ENCODE measurements at places on chromosomes 6 and 20.

- DNase-seq: no peak
Measured at GRCh38 chr20:46438156-46438750, 31.8 kb upstream of the ELMO2 start.

- no peak for DNase-seq
Measured at GRCh38 chr6:4603291-4603690, 172.9 kb upstream of the CDYL start.

GRCh38 chr6:146914489-146915483, 289.4 kb upstream of the STXBP5 start:
- DNase-seq: peak; percentile 32

DNA sequence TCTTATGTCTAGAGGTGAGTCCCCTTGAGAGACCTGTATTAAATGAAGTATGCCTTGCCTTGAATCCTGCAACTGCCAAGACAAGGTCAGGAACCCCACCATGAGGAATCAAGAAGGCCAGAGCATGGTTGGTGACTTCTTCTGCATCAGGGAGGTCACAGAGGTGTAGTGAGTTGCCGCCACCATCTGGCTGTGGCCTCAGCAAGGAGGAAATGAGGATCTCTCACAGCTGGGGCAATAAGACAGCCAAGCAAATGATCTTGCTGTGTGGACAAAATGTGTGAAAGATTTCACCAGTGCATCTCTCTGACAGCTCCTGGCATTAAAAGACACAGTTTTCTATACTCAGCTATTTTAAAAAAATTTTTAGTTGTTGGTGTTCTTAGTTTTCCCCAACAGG, 611.0 kb downstream of the DOK5 start:
- DNase-seq: no peak

GRCh38 chr6:165819394-165819793, 156.4 kb upstream of the PDE10A start:
- no peak for DNase-seq

DNA sequence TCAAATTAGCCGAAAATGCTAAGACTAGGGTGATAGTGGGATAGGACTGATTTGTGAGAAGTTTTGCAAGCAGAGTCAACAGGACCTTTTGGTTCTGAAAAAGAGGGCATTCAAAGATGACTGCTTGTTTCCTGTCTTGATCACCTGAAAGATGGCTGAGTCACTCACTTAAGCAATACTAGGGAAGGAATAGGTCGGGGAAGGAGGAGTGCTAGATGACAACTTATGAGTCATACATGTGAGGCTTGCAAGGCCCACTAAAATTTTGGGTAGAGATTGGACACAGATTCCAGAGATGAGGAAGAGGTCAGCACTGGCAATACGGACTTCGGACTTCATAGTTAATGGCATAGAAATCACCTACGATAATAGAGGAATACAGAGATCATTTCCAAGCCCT, 89.2 kb downstream of the FAM83B start:
- DNase-seq: no peak

- DNase-seq: no peak
Measured at GRCh38 chr6:22367346-22367745, 70.5 kb upstream of the PRL start.

DNA sequence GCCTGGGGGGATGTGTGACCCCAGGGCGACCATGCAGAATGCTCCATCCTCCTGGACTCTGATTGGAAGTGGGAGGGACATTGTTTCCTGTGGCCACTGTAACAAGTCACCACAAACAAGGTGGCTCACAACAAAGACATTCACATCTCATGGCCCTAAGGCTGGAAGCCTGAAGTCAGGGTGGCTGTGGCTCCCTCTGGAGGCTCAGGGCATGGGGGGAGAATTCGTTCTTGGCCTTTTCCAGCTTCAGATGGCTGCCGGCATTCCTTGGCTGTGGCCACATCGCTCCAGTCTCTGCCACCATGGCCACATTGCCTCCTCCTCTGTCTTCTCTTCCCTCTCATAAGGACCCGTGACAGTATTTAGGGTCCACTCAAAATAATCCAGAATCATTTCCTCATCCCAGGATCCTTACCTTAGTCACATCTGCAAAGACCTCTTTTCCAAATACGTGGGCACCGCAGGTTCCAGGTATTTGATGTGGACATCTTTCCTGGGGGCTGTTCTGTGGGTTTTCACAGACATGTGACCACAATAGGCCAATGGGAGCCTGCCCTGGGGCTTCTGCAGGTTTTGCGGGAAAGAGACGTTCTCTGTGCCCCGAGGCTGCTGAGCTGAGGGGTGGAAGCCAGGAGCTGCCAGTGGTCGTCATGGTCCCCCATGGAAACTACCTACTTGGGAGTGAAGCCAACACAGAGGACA, 249.3 kb downstream of the PREX1 start:
- DNase-seq: no peak

- DNase-seq: no peak
Measured at GRCh38 chr6:52207066-52207465, 20.9 kb downstream of the IL17A start.

DNA sequence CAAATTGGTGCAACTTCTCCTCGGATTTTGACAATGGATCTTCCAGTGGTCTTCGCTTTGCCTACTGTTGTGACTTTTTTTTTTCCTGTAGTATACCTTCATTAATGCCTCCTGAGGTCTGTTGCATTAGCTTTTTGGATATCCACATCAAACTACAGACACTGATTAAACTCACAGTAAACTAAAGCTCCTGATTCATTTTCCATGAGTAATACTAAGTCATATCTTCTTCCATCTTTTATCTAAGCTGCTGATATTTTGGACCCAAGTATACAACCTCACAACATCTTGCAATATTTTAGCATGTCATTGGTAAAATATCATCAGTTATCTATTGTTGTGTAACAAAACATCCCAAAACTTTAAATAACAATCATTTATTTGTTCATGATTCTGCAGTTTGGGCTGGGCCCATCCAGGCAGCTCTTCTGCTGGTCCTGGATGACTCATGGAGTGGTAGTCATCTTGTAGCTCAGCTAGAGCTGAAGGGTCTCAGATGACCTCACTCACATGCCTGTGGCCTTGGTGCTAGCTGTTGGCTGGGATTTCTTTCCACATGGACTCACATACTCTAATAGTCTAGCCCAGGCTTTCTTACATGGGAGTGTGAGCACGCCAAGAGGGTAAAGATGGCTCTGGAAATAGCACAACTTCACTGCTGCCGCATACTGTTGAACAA, 78.3 kb upstream of the SRSF6 start:
- no peak for DNase-seq

- no peak for DNase-seq
Measured at GRCh38 chr6:132246632-132247270, 154.5 kb downstream of the MOXD1 start.
